ENCODE measurements at places on chromosomes 3 and 15. TPM values are rescaled to one million over a fixed set of nuclear protein-coding genes. Genes with fewer than 3 reads are reported as not detected.
A peak's percentile ranks its signal among the peaks of the same experiment; 100 is the strongest.

The ZNF502 gene
- 4.1 TPM for total RNA-seq

The C3orf18 gene
- 53.1 TPM for total RNA-seq

GRCh38 chr3:64417816-64418215 lies 192.6 kb upstream of the PRICKLE2 start:
- DNase-seq, result no peak

- DNase-seq, result no peak
These were observed 685.8 kb upstream of the CCDC54 start for GRCh38 chr3:106691476-106691875.

The LMAN1L gene
- 20.6 TPM for total RNA-seq

DNA sequence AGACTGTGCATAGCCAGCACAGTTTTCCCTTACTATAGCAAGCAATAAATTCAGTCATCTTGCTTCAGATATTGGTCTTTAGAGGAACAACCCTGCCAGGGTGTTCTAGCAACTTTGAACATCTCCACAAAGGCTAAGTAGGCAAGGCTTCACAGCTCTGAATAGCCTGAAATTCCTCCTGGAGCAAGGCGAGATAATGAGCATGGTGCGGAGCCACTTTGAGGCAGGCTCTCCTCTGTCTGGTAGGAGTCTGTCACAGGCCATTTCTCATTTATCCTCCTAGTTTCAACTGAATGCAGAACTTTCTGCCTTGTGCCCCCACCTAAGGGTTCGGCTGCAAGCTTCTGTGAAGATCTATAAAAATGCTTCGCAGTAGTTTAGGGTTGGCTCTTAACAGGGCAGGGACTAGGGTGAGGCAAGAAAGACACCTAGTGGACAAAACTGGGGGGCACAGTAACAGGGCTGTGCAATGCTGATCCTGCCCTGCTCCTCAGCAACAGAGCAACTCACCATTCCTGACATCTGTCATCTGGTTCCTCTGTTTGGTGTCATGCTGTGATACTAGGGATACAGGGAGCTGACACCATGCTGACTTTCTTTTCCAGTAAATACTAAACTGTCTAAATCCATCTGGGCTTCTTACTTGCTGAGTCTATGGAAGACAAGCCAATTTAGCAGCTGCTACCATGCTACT lies 16.6 kb upstream of the EHHADH start:
- no peak for DNase-seq

DNA sequence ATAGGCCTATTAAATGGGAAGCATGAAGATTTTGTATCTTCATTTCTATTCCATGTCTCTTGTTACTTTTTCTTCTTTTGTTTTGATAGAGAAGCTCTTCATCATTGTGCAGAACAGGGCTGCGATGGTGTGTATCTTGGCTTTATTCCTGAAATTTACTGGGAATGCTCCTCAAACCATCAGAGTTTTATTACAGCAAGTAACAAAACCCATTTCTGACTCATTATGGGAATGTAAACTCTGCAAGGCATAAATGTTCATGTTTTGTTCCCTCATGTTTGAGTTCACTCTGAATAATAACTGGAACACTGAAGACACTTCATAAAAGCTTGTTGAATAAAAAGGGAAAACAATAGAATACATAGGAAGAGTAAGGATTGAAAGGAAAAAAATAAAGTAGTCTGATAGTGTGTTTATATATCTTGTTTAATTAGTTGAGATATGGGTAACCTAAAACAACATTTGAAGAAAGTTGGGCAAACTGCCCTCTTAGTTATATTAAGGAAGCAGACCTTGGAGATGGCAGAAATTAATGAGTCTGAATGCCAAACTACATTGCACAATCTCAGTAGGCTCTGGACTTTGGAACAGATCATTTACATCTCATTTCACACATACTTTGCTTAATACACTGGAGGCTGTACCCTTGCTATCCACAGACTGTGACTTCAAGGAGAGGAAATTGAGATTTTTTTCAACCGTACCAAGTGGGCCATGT lies 521.5 kb downstream of the GRM7 start:
- DNase-seq, result no peak

DNA sequence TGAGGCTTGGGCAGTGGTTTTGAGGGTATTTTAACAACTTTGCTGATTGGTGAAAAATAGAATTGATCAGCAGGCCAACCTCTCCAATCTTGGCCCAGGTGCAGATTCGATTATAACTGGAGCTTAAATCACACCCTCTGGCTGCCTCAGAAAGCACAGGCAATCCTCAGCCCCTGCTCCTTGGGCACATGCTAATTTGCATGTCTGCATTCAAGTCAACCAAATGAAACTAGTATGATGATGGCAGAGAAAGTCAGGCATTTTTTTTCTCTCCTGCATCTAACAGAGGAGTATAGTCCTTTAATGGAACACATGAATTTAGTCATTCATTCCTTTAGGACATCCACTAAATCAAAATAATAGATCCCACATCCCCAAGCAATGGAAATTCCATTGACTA lies 16.8 kb upstream of the NMNAT3 start:
- DNase-seq, result no peak

The FBXW12 gene
- not detected for total RNA-seq

GRCh38 chr3:150421256-150421655 lies 13.2 kb downstream of the TSC22D2 start:
- no peak for DNase-seq

GRCh38 chr3:9947025-9947995 lies 4.9 kb downstream of the PRRT3 start:
- peak; percentile 83 for DNase-seq
